ENCODE measurements at places on chromosomes 3 and 15.
A peak's percentile ranks its signal among the peaks of the same experiment; 100 is the strongest.

DNA sequence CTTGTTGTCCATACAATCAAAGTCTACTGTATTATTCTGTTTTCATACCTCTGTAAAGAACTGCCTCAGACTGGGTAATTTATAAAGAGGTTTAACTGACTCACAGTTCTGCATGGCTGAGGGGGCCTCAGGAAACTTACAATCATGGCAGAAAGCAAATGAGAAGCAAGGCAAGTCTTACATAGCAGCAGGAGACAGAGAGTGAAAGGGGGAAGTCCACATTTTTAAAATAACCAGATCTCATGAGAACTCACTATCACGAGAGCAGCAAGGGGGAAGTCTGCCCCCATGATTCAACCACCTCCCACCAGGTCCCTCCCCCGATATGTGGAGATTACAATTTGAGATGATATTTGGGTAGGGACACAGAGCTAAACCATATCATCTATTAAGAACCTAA is 724.6 kb upstream of the CBLB start:
- DNase-seq: no peak

DNA sequence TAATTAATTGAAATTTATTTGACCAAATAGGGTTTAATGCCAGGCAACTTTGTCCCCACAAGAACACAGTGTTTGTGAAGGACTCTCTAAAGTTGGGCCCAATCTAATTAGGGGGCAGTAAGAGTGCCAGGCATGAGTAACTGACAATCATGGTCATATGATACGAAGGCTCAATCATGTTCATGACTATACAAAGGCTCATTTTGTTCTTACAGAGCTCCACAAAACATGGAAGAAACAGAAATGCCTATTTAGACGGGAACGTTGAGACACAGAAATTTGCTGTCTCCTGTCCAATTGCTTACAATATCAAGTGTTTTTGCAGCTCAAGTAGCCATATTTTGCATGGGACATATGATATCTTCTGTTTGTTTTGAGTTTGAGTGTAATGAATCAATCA is 391.1 kb downstream of the SI start:
- no peak for DNase-seq

GRCh38 chr3:72665701-72666446 is 182.4 kb downstream of the SHQ1 start:
- peak; percentile 20 for DNase-seq

DNA sequence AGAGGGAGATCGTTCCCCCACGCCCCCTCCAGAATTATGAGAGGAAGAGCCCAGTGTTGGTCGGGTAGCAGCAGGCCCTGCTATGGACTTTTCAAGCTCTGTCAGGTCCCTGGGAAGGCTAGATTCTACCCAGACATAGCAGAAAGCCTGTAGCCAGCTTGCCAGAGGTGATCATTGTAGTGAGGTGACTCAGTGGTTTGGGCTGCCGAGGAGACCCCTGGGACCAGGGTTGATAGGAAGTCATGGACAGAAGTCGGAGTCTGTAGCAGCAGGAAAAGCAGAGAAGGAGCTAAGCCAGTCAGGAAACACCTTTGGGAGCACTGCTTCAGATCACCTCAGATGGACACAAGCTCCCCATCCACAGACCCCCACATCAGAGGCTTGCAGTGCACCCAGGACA is 67.7 kb downstream of the CCNL1 start:
- no peak for DNase-seq

DNA sequence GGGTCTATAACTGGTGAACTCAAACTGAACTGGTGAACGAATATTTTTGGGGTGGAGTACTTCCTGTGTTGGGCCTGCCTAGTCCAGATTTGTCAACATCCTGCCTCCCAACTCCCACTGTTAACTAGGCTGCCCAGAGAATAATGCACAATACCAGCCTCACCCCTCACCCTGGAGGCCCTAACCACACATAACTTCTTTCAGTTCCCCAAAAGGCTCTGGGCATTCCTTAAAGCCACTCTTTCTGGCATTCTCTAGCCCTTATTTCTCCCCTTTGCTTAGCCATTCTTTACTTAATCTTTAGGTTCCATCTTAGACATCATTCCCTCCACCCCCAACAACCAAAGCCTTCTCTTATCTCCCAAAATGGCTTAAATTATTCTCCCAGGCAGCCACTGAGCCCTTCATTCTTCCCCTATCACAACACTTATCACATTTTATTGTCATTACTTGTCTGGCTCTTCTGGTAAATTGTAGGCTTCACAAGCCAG is 9.1 kb upstream of the SEC11A start:
- no peak for DNase-seq

- DNase-seq: no peak
Measured at GRCh38 chr15:39132070-39132469, 448.8 kb upstream of the THBS1 start.

GRCh38 chr3:152026033-152026556 is 152.7 kb downstream of the SUCNR1 start:
- no peak for DNase-seq

GRCh38 chr3:152276681-152277080 is 8.0 kb downstream of the MBNL1 start:
- DNase-seq: no peak

DNA sequence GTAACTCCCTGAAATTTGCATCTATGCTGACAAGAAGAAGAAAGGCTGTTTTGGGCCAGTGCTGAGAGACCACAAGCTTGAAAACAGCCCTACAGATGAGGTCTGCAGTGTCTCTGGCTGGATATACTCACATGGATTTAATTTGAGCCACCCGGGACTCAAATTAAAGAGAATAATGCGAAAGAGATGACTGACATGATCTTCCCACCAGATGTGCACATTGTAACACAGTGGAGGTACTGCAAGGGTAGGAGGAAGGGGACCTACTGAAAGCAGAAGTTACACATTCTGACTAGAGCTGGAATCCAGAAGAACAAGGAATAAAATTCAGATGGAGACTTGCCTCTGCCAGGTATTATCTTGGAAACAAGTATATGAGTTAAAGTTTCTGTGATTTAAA is 728.3 kb upstream of the SGO1 start:
- DNase-seq: no peak

DNA sequence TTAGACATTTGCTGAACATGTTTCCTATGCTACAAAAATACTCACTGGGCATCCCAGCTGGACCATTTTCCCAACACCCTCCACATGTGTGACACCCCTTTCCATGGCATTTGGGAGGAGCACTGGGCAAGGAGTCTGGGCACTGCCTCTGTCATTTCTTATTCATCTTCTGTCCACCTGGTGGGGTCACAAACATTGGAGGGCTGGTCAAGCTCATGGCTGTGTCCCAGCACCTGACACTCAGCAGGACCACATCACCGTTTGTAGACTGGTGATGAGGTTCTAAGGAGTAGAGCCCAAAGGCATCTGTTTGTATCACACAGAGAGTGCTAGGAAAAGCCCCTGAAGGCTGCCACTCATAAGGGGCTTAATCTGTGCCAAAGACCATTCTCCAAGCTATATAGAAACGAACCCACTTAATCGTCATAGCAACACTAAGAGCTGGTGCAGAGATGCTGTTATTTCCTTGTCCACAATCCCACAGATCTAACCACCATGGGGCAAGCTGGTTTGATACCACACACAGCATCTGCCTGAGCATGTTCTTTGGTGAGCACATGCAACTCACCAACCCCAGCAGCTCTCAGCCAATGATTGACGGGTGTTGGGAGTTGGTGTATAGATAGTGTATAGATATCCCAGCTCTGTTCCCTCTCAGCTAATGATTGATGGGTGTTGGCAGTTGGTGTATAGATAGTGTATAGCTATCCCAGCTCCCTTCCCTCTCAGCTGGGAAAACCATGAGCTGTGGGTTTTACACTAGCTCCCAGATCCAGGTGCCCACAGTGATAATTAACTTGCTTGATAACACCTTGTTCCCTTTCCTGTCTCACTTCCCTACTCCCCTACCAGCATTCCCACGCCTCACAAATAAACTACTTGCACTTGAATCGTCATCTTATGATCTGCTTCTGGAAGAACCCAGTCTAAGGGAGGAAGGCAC is 42.7 kb upstream of the ATP2B2 start:
- no peak for DNase-seq

DNA sequence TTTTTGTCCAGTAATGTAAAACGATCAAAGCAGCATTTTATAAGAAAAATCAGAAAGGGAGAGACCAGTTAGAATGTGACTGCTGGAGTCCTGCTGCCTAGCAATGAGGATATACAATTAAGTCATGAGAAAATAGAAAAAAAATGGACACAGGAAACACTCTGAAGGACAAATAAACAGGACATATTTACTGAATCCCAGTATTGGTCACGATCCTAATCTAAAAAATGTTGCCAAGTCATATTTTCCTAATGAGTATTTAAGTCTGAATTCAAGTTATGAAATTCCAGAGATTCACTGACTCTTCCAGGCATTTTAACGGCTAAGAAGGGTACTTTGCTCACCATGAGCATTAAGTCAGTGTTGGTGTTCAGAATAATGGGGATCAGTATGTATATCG is 154.3 kb upstream of the CCDC54 start:
- DNase-seq: no peak

- DNase-seq: no peak
Measured at GRCh38 chr15:75523011-75523410, 56.1 kb downstream of the PTPN9 start.

GRCh38 chr3:100708644-100708988 is 678 bp upstream of the TFG start:
- DNase-seq: no peak

DNA sequence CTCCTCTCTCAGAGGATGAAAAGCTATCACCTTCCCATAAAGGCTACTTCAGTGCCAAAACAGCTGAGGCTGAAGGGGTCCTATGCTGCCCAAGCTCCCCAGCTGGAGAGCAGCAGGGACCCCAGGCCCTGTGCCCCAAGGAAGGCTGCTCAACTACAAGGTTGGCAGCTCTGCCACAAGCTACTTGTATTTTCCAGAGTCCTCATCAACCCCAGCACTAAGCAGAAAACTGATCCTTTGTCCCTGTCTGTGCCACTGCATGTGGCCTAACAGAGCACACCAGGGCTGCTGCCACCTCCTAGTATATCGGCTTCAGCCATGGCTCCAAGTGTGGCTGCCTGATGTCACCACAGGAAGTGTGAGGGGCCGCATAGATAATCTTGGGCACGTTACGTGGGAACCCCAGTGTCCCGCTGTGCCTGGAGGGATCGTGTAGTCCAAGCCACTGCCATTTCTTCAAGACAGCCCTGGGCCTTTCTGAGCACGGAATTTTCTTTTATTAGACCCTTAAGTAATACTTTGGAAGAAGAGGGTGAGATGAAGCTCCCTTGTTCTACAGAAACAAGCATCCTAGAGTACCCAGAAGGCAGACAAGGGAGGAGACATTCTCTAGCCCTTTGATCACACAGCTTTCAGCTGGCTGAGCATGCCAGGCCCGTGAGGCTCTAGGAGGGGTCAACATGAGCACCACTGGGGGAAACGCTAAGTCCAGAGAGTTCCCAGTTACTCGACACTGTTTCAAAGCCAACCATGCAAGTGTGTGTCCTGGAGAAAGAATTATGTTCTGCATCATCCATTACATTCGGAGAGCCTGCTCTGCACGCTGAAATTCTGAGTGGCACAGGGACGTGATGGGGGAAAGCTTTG is 60.7 kb downstream of the CAPN7 start:
- no peak for DNase-seq

DNA sequence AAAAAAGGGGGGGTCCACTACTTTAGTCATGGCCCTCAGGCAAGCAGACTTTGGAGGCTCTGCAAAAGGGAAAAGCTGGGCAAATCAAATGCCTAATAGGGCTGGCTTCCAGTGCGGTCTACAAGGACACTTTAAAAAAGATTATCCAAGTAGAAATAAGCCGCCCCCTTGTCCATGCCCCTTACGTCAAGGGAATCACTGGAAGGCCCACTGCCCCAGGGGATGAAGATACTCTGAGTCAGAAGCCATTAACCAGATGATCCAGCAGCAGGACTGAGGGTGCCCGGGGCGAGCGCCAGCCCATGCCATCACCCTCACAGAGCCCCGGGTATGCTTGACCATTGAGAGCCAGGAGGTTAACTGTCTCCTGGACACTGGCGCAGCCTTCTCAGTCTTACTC is 15.3 kb downstream of the ZMAT3 start:
- DNase-seq: no peak

GRCh38 chr3:139937674-139938279 is 2.8 kb downstream of the CLSTN2 start:
- no peak for DNase-seq

GRCh38 chr15:60525341-60526039 is 46.5 kb upstream of the ICE2 start:
- no peak for DNase-seq

DNA sequence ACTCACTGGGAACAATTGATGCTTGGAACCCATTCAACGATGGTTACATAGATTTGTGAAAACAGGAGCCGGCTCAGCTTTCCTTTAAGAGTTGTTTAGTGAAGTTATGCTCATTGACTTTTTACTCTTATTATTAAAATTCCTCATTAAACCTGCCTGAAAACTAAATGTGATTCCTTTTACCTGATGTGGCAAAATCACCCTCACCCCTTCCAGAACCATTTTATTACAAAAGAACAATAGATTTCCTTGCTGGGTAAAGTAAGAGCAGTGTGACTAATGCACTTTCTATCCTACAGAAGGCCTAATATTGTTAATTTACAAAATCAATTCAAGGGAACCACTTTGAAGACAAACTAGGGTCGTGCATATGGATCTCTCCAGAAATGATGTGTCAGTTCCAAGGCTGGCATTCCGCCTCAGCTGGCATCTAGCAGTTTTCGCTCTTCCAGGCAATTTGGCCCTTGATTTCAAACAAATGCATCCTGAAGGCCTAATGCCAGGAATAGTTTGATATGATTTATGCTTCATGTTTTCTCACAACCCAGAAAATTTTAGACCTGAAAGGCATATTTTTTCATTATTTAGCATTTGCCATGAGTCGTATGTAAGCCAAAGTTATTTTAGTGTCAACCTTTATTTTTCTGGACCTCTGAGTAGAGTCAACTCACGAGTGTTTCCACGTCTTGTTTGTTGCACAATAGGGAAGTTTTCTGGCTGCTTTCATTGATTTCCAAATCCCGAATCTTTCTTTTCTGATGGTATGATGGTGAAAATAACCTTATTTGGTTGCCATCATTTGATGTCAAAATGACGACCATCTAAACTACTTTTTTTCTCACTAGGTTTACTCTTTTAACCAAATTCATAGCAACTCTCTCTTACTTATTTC is 447.8 kb downstream of the MECOM start:
- no peak for DNase-seq

- DNase-seq: no peak
Measured at GRCh38 chr15:31353931-31354330, 27.3 kb downstream of the KLF13 start.

DNA sequence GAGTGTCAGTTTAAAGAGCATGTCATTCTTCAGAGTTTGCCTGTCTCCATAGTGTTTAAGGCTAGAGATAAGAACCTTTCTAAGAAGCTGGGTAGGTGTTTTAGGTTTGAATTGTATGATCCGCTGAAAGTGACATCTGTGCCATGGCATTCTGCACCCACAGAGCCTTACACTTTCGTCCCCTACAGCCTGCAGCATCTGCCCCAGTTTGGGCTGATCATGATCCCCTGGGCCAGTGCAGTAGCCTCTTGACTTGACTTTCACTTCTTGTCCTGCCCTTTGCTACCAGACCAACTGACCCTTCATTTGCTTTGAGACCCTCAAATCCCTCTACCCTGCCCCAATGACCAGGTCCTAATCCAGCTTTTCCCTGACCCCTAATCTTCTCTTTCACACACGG is 81.6 kb downstream of the SOX14 start:
- no peak for DNase-seq

- DNase-seq: no peak
Measured at GRCh38 chr3:71051893-71052687, 531.4 kb downstream of the FOXP1 start.

- DNase-seq: no peak
Measured at GRCh38 chr3:106245400-106245799, 376.6 kb upstream of the CBLB start.
